ENCODE measurements at places on chromosomes 4 and X.

DNA sequence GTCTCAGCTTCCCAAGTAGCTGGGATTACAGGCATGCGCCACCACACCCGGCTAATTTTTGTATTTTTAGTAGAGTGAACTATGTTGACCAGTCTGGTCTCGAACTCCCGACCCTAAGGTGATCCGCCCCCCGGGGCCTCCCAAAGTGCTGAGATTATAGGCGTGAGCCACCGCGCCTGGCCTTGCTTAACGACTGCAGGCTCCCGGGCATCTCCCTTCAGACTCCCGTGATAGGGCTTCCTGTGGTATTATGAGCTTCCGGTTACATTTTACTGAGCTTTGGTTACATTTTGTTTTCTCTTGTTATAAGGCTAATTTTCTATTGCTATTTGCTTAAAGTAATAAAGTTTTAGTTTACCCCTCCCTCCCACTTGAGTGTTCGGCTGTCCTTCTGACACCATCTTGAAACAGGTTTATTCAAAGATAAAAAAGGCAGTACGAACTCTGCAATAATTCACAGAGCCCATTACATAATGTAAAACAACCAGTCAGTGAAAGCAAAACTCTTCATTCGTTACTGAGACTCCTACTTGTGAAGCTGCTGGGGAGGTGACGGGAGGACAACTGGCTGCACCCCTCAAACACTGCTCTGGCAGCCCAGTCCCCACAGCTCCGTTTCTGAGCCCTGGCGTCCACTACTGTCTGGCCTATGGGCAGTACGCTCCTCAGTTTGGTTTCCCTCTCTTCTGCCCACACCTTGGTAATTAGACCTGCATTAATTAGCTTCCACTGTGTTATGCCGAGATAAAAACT lies 795.7 kb upstream of the SLIT2 start:
- no peak for DNase-seq

- DNase-seq = no peak
Observed at GRCh38 chr4:184032091-184032490, 127.0 kb downstream of the STOX2 start.

DNA sequence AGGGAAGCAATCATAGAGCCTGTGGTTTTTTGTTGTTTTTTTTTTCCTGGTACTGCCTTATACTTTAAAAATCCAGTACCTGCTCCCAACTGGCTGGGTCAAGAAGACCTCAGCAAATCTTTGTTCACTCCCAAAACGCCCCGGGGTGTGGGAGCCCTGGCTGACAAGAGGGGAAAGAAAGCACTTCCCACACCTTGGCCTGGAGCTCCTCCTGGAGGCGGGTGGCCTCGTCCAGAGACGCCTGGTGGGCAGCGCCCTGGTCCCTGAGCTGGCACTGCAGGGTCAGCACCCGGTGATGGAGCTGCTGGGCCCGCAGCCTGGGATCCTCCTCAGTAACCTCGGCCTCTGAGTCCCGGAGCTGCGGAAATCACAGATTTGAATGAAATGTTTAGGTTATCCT lies 38.2 kb downstream of the C4orf50 start:
- DNase-seq = no peak

GRCh38 chrX:143634309-143634662 lies 1.6 kb downstream of the SLITRK4 start:
- no peak for DNase-seq

- no peak for DNase-seq
Observed at GRCh38 chr4:15054541-15054940, 52.3 kb downstream of the CPEB2 start.

DNA sequence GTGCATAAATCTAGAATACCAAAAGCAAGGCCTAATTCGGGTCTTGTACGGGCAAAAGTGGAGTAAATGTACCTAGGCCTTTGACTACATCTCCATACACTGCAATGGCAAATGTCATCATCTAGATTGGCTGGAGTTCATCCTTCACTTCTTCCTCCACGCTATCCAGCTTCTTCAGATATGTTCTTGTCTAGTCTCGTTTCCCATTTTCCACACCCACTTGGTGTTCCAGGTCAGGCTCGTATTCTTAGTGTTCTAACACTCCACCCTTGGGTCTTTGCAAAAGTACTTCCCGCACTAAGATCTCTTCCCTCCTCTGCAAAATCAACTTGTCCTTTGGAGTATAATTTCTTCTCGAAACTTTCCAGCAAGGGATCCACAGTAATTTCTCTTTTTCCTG lies 1.4 kb downstream of the COQ2 start:
- no peak for DNase-seq

DNA sequence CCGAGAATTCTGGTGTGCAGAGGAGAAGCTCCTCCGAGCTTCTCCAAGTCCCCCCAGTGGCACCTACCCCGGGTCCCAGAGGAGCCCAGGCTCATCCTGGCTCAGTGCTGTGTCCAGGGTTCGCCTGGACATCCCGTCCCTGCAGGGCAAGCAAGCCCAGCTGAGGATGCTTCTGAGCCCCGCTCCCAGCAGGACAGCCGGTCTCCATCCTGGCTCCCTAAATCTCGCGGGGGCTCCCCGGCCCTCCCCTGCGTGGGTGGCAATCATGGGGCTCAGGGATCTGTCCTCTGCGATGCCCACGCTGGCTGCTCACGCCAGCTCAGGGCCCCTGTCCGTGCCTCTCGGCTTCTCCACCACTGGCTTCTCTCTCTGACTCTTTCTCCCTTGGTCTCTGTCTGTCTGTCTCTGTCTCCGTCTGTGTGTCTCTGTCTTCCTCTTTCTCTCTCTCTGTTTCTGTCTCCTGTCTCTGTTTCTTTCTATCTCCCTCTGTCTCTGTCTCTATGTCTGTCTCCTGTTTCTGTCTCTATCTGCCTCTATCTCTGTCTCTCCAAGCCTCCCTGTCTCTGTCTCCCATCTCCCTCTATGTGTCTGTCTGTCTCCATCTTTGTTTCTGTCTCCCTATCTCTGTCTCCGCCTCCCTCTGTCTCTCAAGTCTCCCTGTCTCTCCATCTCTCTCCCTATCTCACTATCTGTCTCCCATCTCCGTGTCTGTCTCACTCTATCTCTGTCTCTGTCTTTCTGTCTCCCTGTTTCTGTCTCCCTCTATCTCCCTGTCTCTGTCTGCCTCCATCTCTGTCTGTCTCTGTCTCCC lies 27.8 kb upstream of the SLC25A6 start:
- no peak for DNase-seq

- DNase-seq = no peak
Observed at GRCh38 chrX:41670112-41670511, 18.7 kb upstream of the GPR34 start.

DNA sequence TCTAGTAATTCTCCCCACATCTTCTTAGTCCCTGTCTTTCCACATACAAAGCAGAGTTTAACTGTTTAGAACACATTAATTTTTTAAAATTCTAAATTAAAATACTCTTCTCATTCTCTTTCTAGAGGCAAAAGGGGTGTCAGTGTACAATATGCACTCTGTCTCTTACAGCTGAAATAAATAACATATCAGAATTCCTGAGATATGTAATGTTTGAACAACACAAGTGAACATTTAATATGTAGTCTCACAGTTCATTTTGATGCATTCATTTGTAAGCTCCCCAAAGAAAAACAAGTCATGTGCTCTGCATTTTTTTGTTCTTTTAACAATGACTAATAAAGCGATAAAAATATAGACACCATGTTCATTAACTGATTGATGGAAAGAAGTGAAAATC lies 19.7 kb upstream of the SULT1B1 start:
- no peak for DNase-seq
